ENCODE measurements at places on chromosomes 3 and 15.

- DNase-seq = no peak
Observed at GRCh38 chr3:14033023-14033422, 91.6 kb downstream of the CHCHD4 start.

DNA sequence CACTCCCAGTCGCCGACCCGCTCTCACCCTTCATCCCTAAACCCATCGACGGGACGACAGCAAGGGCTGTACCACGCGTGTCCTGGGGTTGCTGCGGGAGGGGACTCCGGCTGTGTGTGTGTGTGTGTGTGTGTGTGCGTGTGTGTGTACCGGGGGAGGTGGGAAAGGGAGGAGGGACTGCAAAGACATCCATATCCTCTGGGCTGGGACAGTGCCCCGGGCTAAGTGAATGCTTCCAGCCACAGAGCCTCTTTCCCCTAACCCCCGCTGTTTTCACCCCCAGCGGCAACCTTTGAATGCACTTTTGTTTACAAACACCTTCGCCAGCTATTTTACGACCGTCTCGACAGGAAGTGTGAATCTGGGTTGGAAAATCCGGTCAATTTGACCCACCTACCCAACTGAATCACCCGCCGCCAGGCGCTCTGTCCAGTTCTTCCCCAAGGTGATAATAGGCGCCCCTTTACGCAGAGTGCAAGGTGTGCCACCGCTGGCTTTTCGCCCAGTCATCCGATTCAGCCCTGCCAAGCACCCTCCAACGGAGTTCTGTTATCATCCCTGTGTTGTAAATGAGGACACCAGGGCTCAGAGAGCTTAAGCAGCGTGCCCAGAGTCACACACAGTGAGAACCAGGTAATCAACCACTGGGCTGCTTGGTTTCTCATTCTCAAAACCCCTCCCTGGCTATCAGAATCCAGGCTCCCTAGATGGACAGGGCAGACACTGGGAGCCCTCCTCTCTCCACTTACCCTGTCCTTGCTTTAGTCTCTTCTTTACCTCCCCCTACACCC is 739 bp upstream of the AMOTL2 start:
- DNase-seq = peak; percentile 97

GRCh38 chr3:59133311-59133710 is 83.5 kb upstream of the CFAP20DC start:
- DNase-seq = no peak

- DNase-seq = no peak
Observed at GRCh38 chr3:184352149-184352785, 9.1 kb downstream of the CLCN2 start.

DNA sequence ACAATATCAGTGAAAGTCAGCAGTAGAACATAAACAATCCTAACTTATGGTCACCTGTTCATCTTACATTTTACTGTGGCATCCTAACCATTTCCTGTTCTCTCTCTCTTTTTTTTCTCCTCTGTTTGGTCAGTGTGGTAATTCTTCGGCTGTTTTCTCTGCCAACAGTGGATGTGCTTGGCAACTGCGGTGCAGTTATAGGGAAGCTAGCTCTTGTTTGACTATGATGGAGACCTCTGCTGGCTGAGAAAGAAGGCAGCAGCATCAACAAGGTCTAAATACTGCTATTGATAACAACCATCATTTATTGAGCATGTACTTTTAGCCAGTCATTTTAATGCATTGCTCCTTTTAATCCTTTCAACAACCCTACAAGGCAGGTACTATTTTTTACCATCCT is 723 bp upstream of the DRD3 start:
- DNase-seq = no peak

DNA sequence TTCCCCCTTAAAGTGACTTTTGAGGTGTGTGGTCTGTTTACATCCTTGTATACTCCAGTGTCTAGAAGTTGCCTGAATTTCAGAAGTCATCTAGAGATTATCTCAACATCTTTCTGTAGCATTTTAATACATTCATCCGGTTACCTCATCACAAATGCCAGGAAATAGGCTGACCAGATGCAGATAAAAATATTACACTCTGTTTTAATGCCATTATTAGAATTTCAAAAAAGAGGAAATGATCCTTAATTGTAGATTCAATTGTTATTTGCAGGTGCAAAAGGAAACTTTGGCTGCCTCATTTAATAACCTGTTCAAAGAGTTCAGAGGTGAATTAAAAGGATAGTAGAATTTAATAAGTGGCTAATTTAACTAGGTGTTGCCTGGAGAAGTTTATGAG is 290.9 kb downstream of the C3orf38 start:
- no peak for DNase-seq

DNA sequence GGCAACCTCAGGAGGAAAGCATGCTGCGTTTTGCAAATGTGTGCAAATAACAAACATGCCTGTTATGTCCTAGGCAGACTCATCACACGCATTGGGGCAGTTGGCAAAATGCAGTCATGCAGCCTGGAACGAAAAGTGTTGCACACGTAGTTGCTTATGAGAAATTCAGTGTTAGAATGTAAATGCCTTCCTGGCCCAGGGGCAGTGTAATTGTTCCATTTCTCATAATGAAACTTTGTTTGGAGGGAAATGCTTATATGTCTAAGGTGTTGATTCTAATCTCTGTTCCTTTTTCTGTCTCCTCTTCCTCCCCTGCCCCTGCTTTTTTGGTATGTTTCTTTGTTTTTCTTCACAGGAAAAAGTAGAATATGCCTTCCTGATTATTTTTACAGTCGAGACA is 156.0 kb downstream of the CACNA1D start:
- no peak for DNase-seq

DNA sequence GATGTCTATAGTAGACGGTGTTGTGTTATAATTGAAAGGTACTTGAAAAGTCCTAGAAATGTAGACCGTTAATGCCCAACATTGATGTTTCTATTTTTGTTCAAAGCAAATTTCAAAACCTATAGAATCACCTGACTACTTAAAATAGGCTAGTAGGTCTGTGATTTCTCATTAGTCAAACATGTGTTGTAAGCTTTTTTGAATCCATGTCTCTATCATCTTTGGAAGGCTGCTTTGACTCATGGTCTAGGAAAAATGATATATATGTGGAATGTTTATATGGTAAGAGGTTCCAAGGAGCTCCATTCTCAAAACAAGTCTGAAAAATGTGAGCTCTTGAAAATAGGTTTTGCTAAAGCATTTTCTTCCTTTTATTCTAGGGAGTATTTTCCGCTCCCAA is 375.3 kb downstream of the LPP start:
- DNase-seq = no peak

DNA sequence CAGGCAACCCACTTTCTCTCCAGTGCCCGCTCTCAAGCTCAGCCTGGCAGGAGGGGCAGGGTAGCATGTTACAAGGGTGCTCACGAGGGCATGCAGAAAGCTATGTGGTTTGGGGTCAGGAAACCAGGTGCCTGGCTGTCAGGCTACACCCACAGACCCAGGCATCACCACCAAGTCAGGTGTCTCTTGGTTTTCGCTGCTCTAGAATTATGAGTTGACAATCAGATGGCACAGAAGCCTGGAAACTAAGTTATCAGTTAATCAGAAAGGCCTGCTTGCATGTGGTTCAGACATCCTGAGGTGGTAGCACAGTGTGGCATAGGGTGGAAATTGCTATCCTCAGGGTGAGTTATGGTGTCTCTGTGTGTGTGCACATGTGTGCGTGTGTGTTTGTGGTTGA is 16.2 kb upstream of the CCR9 start:
- no peak for DNase-seq

GRCh38 chr15:27671819-27672437 is 427.2 kb downstream of the OCA2 start:
- DNase-seq = no peak

DNA sequence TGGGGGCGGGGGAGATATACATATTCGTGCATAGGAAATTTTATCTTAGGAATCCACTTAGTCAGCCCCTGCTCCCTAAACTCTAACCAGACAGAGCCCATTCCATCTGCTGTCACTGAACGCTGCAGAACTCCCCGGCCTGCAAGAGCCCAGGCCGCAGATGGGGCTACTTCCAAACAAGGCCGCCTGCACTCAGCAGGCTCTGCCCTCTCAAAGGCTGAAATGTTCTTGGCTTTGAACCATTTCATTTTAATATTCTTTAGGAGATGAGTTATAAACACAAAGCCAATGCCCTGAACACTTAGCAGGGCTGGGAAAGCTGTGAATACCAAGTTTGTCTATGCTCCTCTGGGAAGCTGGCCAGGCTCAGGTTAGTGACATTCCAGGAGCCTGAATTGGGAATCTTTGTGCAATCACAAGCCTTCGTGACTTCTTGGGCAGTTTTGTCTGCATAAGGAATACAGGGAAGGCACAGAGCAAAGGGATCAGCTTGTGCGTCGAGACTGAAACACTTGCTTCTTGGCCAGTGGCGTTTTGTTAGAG is 65.0 kb downstream of the SYNM start:
- no peak for DNase-seq

DNA sequence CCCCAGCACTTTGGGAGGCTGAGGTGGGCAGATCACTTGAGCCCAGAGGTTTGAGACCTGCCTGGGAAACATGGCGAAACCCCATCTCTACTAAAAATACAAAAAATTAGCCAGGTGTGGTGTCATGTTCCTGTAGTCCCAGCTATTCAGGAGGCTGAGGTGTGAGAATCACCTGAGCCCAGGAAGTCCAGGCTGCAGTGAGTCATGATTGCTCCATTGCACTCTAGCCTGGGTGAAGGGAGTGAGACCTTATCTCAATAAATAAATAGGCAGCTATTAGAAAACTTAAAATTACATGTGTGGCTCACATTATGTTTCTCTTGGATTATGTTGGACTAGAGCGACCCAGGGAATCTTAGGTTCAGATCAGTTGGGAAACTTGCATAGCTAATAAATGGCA is 69.7 kb downstream of the RPLP1 start:
- no peak for DNase-seq

Measured in islet precursor cell (in vitro differentiated cells).